ENCODE measurements at places on chromosomes 7 and 10. TPM values are rescaled to one million over a fixed set of nuclear protein-coding genes. Genes with fewer than 3 reads are reported as not detected.
A peak's percentile ranks its signal among the peaks of the same experiment; 100 is the strongest.

DNA sequence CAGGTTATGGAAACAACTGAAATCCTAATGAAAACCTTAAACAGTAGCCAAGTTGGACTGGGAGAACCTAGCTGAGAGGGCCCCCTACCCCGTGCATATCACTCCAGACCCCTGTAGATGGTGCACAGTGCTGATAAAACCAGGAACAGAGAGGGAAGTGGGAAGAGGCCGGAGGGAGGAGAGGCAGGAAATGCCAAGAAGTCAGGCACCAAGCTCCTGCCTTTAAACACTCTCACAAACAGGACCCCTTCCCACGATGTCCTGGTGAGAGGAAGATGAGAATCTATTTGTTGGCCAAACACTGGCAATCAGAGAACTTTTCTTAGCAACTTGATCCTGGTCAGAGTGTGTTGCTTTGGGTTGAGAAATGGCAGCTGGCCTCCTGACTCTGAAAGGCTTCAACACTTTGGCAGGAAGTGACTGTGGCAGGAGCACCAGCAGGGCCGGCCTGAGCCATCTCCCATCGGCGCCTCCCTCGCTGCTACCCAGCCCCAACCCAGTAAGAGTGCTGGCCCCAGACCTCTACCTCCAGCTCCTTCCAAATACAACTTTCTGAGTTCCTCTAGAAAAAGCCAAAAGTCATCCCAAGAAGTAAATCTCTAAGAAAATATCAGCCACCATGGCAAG lies 39.5 kb downstream of the GSDME start:
- no peak for DNase-seq

- peak; percentile 93 for DNase-seq
Observed at GRCh38 chr10:114346176-114347031, 57.9 kb downstream of the AFAP1L2 start.

DNA sequence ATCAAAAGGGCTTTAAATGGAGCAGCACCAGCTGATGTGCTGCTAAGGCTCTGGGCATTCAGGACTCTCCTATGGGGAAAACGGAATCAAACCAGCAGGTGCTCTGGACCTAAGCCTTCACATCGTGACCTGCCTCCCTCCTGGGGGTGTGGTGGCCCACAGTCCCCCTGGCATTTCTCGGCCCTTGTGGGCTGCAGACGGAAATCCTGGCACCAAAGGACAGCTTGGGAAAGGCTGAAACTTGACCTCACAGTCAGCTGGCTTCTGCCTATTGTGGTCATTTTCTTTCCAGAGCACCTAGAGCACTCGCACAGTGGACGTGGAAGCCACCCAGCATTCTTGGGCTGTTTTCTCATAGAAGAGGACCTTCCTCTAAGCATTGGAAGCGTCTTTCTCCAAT lies 74.8 kb downstream of the TPST1 start:
- DNase-seq: no peak

GRCh38 chr10:115023715-115024114 lies 69.5 kb upstream of the ATRNL1 start:
- DNase-seq: no peak

CTTNBP2 gene
- 46.3 TPM for total RNA-seq

A1CF gene
- not detected for total RNA-seq

- no peak for DNase-seq
Observed at GRCh38 chr7:120043250-120043649, 229.7 kb upstream of the KCND2 start.

- DNase-seq: no peak
Observed at GRCh38 chr7:51255036-51255435, 61.6 kb downstream of the COBL start.

DNA sequence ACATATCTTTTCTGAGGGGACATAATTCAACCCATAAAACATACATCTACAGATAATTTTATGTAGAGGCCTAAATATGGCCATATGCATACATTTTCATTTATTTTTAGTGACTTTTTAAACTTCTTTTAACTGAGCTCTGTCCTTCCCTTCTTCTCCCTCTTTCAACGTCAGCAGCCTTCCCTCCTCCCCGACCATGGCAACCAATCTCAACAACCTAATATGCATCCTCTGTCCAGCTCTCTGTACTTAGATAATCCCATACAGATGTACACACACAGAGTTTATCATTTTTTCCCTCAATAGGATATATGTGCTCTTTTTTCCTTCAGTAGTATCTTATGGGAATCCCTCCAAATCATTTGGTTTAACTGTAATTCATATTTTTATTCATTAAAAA lies 94.3 kb downstream of the CCDC71L start:
- no peak for DNase-seq

GRCh38 chr7:139072796-139073195 lies 36.7 kb downstream of the ZC3HAV1 start:
- DNase-seq: no peak

DNA sequence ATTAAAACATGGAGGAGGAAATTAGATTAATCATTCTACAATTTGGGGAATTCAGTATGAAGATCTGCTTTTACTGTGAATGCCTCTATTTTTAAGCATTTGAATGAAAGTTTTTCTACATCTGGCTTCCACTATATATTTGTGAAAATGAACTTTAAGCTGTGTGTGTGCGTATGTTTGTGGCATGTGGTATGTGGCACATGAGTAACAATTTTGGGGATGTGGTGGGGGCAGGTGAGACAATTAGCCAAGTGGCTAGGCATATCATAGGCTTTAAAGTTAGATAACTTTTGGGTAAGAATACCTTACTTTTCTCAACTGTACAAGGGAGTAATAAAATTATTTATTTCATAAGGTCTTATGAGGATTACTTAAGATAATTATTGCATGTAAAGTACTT lies 81.5 kb downstream of the ZNF22 start:
- no peak for DNase-seq

ETV1 gene
- total RNA-seq: 39.8 TPM

OR2AE1 gene
- total RNA-seq: not detected

NPY4R2 gene
- not detected for total RNA-seq

All from SK-MEL-5 (cell line).